ENCODE measurements at places on chromosomes 1 and 21. TPM values are rescaled to one million over a fixed set of nuclear protein-coding genes. Genes with fewer than 3 reads are reported as not detected.

DNA sequence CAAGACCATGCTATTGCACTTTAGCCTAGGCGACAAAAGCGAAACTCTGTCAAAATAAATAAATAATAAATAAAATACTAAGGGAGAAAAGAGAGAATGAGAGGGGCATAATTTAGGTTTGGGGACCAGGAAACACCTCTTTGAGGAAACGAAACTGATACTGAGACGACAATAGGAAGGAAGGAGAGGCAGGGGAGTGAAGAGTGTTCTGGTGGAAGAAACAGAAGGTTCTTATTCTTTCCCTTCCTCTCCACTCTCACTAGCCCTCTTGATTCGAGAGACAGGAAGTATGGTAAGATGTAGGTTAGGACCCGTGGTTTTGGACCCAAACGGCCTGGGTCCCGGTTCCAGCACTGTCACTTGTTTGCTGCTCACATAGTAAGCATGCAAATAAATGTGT is 1.6 kb upstream of the NKAIN1 start:
- DNase-seq = no peak

PRDM16 gene
- 0.49 TPM for total RNA-seq

DNA sequence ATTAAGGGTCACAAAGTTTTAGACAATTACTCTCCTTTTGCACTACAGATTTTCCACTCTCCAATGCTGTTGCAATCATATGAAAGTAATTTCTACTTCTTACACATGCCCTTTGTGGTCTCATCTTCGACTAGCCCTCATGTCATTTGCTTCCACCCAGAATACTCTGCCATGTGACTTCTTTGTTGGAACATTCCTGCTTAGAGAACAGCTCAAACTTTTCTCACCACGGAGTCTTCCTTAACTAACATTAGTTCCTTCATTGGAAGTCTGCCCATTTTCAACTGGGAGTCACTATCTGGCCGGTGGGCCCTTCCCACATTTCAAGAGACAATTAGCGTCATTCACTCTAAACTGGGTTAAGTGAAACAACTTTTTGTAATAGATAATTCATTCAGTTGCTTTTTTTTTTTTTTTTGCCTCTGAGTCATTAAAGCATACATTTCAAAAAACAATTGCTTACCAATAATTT is 142.6 kb upstream of the PALMD start:
- no peak for DNase-seq

- DNase-seq = no peak
These were observed 39.1 kb upstream of the CDC42BPA start for GRCh38 chr1:227357171-227357926.

DNA sequence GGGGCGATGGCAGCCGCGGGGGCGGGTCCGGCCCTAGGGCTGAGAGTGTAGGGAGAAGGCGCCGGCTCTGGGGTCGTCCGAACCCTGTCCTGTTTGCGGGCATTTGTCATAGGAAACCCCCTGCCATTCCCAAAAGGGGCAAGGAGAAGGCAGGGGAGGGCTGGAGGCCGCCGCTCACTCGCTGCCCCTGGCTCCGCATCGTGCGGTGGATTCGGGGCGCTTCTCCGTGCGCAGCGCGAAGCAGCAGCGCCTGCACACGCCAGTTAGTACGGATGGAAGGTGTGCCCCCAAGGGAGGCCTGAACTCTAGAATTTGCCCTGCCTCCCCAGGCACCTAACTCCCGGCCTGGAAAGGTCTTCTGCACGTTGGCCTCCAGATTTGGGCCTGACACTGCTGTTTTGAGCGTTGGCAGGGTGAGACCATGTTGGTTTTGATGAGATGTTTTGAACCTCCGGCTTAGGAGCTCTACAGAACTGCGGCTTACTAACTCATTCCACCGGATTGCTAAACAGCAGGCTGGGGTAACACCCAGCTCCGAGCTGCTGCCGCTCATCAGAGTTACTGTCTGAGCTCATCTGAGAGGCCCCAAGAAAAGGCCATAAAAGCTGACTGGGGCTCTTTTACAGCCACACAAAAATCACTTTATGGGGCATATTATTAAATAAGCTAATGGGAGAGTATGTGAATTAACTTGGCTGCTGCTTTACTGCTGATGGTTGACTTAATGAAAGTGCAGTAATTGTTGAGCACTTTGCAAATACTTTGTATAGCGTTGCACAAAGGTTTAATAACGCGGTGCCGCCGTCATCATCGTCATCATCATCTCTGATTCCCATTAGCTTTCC is 987 bp downstream of the GPR137B start:
- peak; percentile 65 for DNase-seq

- peak; percentile 81 for DNase-seq
These were observed 3.5 kb upstream of the PEAR1 start for GRCh38 chr1:156889802-156890580.

DNA sequence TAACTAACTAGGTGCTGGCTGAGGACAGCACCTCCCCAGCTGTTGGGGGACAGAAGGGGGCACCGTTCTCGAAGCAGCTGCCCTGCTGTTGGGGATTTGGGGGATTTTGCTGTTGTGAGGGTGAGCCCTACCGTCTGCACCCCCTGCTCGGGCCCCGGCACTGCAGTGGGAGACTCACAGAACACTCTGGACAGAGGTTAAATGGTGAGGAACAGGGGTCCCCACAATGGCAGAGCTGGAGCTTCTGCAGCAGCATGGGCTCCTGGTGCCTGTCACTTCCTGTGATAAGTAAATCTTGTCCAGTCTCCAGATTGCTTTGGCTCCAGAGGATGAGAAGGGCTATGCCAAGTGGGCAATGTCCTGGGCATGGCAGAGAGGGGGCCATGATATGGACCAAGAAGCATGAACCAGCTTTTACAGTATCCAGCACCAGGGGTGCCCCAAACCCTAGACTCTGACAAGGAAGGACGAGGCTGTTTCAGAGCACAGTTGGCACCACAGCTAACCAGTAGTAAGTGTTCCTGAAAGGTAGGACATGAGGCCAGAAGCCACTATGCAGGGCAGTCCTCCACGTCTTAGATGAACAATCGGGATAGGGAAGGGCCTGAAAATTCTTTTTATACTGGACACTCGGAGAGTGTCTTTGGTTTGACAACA is 365.1 kb upstream of the VAMP3 start:
- no peak for DNase-seq

SLAMF1 gene
- 65.9 TPM for total RNA-seq

- peak; percentile 36 for DNase-seq
These were observed 17.7 kb downstream of the PLCH2 start for GRCh38 chr1:2493691-2494322.

DNA sequence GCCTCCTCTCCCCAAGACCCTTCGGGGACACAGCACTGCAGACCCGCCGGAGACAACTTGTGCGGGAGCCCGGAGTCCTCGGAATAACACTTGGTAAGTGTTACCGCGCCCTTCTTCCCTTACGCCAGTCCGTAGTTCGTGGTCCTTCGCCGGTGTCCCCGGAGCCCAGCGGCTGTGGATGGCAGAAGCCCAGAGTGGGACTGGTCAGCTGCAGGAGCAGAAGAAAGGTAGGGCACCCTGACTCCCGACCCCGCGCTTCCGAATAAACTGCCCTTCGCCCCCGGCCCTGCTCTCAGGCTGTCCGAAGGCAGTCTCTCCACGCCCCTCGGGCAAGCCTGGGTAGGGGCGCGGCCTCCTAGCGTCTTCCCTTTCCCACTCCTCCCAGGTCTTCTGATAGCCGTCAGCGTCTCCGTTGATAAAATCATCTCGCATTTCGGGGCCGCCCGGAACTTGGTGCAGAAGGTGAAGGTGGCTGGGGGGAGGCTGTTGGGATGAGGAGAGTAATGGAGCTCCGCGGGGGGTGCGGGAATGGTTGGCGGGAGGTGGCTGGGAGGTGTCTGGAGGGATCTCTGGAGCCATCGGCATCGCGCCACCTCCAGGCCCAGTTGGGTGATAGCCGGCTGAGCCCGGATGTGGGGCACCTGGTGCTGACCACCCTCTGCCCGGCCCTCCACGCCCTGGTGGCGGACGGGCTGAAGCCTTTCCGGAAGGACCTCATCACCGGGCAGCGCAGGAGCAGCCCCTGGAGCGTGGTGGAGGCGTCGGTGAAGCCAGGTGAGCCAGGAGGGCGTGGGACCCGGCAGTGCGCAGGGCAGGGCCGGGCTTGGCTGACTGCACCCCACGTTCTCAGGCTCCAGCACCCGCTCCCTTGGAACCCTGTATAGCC is 4.3 kb downstream of the RUSC1 start:
- DNase-seq = peak; percentile 30

GRCh38 chr1:240474133-240474614 is 137.8 kb downstream of the GREM2 start:
- DNase-seq = no peak

FBXO28 gene
- total RNA-seq = 21.7 TPM

COL9A2 gene
- total RNA-seq = 4.3 TPM

DNA sequence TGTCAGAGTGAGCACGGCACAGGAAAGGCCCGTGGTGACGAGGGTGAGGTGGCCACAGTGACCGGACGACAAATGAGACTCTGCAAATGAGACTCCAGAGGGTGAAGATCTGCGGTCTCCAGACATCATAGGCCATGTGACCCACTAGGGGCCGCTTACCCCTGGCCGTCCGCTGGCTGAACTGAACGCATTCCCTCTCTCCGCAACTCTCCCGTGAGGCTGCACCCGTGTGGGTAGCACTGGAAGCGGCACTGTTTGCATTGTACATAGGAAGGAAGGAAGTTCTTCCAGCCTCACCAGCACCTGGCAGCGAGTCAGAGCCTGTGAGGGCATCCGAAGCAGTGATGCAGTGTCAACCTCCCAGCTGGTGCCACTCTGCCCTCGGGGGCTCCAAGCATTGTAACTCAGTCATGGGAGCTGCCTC is 23.6 kb upstream of the SPSB1 start:
- DNase-seq = no peak

PODN gene
- total RNA-seq = not detected

HHAT gene
- total RNA-seq = 0.99 TPM

RSPH1 gene
- not detected for total RNA-seq

PCBP3 gene
- 1.9 TPM for total RNA-seq

- no peak for DNase-seq
These were observed 1488.4 kb downstream of the MRPL39 start for GRCh38 chr21:24118738-24119459.

ADAMTS4 gene
- total RNA-seq = 1.1 TPM

DNA sequence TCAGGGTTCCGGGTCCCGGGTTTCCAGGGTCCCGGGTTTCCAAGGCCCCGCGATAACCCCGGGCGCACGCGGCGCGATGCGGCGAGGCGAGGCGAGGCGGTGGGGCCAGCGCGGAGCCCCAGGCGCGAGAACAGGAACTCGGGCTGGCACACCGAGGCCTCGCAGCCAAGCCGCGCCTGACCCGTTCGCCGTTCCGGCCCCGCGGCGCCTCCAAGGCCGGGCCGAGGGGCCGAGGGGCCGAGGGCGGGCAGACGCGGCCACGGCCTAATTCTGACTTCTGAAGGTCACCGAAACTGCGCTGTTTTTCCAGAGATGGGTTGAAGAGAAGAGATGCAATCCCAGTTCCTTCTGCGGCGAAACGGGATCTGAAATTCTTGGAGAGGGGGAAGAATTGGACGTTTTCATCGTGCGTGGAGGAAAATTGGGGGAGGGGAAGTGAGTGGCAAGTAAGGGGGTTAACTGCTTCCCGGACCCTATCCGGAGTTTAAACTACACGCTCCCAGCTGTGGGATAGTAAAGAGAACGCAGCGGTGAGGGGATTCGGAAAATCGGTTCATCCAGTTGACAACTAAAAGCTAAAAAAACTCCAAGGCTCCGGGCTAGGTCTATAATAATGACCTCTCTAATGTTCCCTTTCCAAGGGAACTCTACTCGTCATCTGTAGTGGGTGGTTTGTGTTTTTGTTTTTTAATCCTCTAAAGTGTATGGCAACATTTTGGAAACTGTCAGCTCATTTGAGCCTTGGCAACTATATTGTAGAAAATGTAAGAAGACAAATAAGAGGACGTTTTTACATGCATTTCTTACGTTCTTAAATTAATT is 8.2 kb downstream of the TBX15 start:
- DNase-seq = no peak

DNA sequence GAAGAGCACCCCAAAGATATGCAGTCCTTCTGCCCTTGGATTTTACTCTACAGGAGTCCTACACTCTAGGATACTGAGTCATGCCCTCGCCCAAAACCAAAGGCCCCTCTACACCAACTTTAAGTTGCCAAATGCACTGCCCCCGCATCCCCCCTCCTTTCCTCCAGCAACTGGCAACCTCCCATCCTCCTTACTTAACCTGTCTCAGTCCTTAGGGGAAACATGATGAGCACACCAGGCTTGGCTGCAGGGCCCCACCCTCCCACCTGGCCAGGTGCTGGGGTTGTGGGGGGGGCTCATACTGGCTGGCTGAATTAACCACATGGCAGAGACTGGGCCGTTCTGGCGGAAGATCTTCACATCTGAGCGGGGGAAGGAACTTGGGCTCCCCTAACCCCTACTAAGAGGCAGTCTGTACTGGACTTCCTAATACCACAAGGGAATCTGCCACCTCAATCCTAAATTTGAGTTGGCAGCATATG is 1.2 kb downstream of the HDGF start:
- peak; percentile 80 for DNase-seq

DNA sequence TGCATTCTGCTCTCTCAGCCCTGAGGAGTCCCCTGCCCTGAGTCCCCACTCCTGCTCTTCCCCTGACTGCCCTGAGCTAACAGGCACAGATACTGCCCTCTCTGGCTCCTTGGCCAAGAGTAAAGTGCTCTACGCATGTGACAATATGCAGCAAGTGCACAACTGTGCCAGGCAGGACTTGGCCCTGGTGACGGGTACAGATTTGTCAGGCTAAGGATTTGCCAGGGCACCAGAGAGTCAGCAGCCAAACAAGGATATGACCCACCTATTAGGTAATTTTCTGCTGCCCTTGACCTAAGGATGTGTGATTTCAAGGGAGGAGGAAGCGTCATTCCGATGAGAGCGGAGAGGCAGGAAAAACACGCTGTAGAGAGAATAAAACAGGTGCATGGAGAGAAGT is 339.0 kb downstream of the PTPRU start:
- DNase-seq = no peak

DNA sequence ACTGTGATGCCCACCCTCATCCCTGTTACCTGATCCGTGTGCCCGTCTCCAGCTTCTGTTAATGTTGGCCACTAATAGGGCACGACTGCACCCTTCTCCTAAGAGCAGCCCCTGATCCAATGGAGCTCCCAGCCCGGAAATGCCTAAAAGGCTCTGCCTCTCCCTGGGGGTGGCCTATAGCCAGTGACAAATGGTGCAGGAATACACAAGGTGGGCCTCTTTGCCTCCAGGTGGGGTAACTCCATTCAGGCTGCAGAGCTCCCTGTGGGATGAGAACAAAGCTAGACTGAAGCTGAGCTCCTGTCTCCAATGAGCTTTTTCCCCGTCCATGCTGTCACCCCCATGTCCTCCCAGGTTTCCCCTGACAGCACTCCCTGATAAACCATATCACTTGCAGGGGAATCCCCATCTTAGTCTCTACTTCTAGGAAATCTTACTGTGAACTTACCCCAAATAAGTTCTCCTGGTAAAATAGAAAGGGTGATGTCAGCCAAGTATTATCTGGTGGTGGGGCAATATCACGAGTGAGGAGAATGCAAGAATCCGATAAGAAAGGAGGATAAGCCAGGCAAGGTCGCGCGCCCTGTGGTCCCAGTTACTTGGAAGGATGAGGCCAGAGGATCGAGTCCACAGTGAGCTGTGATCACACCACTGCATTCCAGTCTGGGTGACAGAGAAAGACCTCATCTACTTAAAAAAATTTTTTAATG is 18.6 kb downstream of the S100A7A start:
- no peak for DNase-seq

Measured in activated CD8-positive, alpha-beta T cell treated with anti-CD3 and anti-CD28 coated beads for 36 hours (primary cell).